ENCODE measurements at places on chromosomes 1 and 21.
A peak's percentile ranks its signal among the peaks of the same experiment; 100 is the strongest.

DNA sequence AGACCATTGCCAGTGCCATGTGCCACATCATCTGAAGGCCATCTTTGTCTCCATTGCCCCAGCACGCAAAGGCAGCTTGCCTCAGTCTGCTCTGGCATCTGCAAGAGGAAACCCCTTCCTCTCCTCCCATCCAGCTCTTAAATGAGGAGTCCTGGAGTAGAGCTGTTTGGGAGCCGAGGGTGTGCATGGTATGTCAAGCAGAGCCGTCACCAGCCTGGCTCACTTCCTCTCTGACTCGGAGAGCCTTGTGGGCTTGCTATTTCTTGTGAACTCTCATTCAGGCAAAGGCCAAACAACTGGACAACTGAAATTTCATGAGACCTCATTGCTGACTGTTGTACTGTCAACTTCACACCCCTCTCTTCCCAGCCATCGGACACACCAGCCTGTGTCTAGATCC lies 143.9 kb downstream of the SIPA1L2 start:
- no peak for DNase-seq

DNA sequence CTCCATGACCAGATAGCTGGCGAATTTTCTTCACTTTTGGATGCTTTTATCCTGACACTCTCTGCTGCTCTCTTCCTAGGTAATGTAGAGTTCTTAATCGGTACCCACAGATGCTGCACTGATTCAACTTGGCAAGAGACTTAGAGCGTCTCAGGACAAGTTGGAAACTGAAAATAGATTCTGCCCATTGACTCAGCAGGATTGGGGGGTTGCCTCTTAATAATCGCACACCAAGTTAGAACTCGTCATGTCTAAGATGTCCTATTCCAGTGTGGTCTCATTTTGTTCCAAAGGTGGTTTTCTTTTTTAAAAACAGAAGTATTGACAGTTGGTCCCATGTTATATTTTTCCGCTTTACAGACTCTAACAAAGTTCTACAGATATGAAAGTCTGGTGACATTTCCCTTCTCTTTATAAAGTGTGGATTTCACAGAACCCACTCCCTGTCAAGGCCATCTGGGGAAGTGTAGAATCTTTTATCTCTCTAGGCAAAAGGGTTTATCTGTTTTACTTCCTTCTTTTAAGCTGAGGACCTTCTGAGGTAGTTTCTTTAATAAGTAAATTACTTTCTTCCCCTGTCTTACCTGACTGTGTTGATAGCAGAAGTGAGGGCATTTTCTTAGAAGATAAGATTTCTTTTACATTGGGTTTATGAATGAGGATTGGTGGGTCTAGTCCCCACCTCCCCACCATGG lies 12.1 kb upstream of the DIPK1A start:
- no peak for DNase-seq

DNA sequence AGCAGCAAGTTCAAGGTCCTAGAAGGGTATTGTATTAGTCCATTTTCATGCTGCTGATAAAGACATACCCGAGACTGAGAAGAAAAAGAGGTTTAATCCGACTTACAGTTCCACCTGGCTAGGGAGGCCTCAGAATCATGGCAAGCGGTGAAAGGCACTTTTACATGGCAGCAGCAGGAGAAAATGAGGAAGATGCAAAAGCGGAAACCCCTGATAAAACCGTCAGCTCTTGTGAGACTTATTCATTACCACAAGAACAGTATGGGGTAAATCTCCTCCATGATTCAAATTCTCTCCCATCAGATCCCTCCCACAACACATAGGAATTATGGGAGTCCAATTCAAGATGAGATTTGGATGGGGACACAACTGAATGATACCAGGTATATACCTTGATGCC lies 409.5 kb downstream of the NTNG1 start:
- DNase-seq, result no peak

GRCh38 chr1:221117548-221117951 lies 238.3 kb downstream of the HLX start:
- DNase-seq, result no peak

GRCh38 chr1:31706384-31707058 lies 2.7 kb upstream of the COL16A1 start:
- DNase-seq, result no peak

DNA sequence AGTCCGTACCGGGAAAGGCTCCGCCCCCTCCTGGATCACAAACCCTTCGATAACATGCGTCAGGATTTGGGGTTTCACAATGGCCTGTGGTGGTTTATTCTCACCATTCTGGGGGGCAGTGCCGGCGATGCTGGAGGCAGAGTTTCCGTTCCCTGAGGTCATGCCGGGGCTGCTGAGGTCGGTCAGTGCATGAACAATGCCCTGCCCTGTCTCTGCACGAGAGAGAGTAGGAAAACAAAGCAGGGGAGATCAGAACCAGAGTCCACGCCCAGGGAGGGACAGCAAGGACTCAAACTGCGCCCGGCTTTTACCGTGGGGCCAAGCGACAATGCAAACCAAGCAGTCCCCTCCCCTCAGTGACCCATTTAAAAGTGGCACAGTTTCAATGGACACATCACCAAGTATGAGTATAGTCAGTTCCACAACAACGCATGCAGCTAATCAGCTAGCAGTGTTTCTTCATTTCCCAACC lies 13.2 kb upstream of the A3GALT2 start:
- no peak for DNase-seq

- DNase-seq, result no peak
Observed at GRCh38 chr1:63717511-63718065, 56.2 kb upstream of the ROR1 start.

- DNase-seq, result peak; percentile 5
Observed at GRCh38 chr1:218164930-218165700, 120.0 kb upstream of the RRP15 start.

DNA sequence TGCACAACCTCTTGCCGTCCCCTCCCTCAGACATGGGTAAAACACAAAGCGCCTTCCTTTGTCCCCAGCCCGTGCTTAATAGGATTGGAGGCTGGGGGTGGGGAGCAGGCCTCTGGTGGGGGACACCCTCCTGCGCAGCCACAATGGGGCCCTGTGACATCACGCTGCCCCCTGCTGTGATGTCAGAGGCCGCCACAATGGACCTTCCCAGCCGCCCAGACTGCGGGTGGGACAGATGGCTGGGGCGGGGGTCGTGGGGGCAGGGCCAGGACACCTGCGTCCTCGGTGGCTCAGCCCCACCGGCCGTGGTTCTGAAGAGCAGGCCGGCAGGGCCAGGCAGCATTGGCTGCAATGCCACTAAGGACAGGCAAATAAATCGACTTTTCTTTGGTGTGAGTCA lies 39.9 kb downstream of the EPHA2 start:
- no peak for DNase-seq

DNA sequence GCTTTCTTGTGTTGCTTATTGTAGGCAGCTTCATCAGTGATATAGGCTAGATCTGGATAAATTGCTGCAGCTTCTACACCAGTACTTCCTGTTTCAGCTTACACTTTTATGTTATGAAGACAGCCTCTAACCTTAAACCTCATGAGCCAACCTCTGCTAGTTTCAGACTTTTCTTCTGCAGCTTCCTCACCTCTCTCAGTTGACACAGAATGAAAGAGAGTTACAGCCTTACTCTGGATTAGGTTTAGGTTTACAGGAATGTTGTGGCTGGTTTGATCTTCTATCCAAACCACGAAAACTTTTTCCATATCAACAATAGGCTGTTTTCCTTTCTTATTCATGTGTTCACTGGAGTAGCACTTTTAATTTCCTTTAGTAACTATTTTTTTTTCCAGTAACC lies 76.9 kb upstream of the RNPC3 start:
- no peak for DNase-seq

DNA sequence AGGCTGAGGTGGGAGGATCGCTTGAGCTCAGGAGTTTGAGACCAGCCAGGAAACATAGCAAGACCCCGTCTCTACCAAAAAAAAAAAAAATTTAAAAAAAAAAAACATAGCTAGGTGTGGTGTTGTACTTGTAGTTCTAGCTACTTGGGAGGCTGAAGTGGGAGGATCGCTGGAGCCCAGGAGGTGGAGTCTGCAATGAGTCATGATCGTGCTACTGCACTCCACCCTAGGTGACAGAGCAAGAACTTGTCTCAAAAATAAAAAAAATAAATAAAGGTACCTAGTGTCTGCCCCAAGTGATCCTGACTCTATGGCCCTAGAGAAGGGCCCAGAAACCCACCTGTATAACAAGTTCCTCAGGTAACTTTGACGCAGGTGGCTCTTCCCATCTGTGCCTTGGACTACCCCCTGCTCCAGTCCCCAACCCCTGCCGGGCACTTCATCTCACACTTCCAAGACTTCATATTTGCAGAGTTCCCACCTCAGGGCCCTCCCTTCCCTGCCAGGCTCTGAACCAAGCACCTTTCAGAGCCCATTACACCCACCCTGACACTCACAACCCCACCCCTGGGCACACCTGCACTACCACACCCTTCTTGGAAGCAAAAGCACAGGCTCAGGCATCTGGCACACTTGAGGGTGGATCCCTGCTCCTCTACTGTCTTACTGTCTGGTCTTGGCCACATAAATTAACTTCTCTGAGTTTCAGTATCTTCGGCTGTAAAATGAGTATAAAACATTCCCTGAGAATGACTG lies 80.2 kb upstream of the KLHDC7A start:
- no peak for DNase-seq

GRCh38 chr21:35238119-35238518 lies 189.0 kb upstream of the RUNX1 start:
- DNase-seq, result no peak

- DNase-seq, result no peak
Observed at GRCh38 chr1:218904416-218904815, 269.3 kb upstream of the LYPLAL1 start.

- no peak for DNase-seq
Observed at GRCh38 chr1:25135909-25136308, 96.4 kb downstream of the SYF2 start.

DNA sequence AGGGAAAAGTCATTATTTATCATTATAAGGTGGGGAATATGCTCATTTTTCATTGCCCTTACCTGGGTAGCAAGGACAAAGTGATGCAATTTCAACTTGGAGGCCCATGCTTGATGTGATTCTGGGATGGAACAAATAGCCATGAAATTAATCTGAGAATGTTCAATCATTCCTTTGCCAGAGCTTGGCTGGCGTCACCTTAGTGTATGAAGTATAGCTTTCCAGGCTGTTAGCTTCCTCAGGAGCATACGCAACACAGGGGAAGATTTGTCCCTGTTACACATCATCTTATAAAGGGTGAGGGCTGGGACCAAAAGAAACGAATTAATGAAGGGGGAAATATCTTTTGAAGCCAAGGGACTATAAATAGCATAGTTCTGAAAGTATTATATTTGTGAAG lies 91.4 kb upstream of the DEPDC1 start:
- DNase-seq, result no peak

DNA sequence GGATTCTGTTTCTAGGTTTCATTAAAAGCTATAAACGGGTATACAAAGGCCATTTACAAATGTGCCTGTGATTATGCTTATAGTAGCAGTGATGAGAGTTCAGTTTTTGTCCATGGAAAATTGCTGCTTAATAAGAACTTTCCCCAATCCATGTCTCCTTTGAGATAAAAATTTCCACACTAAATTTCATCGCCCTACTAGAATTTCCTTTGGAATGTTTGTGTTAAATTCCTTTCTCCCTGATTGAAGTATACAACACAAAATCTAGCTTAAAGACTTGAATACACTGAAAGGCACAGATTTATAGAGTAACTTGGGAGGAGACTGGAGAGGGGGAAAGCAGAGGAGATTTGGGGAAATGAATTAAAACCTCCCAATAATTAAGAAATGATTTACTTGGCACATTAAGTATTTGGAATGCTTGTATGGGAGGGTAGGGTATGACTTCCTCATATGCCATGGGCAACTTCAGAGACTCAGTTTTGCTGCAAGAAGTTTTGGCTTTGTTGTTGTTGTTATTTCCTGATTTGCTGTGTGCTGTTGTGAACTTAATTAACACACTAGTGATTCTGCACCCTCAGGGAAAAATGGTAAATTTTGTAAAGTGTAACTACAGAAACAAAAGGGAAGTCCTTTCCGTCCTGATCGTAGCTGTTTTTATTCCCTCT lies 157.6 kb upstream of the LMO4 start:
- DNase-seq, result no peak

GRCh38 chr1:80244372-80244771 lies 1237.8 kb upstream of the ADGRL4 start:
- DNase-seq, result no peak

- DNase-seq, result no peak
Observed at GRCh38 chr1:77762072-77762476, 2.4 kb upstream of the USP33 start.

DNA sequence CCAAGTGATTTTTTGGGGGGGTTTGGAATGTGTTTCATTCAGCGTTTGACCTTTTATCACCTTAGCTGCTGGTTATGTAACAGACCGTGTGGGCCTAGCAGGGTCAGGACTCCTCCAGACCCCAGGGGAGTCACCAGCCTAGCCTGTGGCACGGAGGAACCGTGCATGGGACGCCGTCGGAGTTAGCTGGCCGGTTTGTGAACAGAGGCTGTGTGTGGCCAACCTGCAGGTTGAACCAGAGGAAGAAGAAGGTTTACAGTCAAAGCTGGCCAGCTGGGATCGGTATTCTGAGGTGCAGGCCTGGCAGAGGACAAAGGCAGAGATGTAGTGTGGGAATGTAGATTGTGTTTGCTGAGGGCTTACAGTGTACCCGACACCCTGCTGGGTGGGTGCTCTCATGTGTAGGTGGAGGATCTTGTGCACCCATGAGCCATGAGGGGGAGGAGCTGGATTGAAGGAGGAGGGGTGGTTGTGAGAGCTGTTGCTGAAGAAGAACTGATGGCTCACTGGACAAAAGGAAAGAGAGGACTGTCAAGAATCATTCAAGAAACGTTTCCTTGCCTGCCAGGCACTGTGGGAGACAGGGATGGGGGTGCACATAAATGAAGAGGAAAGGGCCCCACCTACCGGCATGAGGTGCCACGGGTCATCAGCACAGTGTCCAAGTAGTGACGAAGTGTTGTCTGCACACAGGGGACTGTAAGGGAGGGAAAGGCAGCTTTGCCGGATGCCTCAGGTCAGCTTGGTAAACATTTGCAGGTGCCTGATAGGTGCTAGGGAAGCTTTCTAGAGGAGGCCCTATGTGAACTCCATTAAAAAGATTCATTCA lies 40.0 kb upstream of the PWP2 start:
- no peak for DNase-seq

DNA sequence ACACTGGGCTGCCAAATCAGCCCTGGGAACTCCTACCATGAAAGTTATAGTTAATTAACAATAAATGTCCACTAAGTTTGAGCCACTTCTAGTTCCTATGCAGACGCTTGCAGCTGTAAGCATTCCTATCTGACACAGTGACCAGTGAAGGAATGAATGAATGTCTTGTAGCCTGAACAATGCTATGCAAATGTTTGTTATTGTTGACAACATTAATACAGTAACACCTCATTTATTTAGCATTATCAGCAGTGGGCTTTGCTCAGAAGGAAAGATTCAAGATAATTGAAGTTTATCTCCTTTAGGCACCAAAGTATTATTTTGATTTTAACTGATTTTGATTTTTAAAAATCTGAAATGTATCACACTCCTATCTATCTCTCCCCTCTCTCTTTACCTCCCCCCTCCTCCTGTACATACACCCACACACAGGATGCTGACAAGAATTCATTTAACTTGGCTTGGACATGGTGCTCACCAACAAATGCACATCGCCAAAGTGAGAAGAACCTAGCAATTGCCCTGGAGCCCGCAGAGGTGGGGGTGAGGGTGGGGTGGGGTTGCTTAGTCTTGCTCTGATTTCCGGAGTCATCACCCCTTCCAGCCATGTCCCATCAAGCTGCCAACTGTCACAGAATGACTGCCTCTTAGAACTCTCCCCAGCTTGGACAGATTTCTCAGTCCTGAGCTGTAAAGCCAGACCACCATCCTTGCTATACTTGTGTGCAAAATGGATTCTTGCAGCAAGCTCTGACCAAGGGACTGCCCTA lies 215.3 kb upstream of the CSF3R start:
- DNase-seq, result no peak
